ENCODE measurements at places on chromosomes 1 and 21.
A peak's percentile ranks its signal among the peaks of the same experiment; 100 is the strongest.

DNA sequence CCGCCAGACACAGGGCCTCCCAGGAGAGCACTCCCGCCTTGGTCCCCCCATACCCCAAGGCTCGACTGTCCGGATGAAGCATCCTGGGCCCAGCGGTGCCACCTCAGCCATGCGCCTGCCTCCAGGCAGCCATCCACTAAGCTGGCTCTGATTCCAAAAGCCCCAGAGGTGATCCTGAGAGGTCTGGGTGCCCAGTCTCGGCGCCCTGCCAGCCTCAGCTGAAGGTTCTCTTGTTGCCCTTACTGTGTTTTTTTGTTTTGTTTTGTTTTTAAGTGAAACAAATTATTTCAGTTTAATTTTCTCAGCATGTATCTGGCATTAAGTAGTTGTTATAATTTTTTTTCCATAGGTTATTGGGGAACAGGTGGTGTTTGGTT is 44.9 kb downstream of the NUAK2 start:
- no peak for DNase-seq

DNA sequence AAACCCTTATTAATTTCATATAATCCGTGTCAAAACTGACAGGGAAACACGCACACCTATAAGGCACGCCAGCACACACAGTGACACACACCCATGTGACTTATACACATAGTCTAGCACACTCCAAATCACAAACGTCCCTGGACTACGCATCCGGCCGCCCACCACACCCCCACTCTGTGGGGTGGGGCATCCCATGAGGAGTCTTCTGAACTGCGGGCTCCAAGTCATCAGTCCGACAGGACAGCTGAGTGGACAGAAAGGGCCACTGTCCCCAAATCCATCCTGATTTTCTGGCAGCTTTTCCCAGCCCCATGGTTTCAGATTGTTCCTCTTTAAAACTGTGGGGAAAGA is 829 bp downstream of the PEA15 start:
- peak; percentile 13 for DNase-seq

GRCh38 chr1:110465814-110466380 is 14.9 kb downstream of the PROK1 start:
- no peak for DNase-seq

DNA sequence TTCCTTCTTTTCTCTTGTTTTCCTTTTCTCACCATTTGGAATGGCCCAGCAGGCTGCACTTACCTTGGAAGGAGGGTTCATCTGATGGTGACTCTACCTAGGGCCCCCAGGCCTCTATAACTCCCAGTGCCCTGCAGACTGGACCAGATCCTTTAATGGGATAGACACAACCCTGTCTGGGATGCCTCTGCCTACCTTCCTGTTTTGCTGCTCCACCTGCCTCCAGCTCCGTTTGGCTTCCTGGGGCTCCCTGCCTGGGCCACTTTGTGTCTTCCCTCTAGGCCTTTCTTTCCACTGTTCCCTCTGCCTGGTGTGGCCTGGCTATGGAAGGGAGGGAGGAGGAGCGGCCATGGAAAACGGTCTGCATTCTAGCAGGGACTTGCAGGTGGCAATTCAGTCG is 7.5 kb downstream of the PCSK9 start:
- no peak for DNase-seq

DNA sequence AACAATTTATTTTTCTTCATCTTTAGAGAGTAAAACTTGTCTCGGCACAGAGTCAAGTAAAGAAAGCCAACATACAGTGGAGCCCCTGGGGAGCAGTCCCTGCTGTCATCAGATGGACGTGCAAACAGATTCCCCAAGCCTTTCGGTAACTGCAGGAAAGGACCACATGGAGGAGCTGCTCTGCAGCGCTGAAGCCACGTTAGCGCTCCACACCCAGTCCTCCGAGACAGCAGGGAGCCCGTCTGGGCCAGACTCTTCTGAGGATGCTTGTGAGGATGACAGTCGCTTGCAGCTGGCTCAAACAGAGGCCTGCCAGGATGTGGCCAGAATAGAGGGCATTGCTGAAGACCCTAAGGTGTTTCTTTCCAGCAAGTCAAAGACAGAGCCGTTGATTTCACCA is 77.1 kb upstream of the SCCPDH start:
- DNase-seq = no peak

DNA sequence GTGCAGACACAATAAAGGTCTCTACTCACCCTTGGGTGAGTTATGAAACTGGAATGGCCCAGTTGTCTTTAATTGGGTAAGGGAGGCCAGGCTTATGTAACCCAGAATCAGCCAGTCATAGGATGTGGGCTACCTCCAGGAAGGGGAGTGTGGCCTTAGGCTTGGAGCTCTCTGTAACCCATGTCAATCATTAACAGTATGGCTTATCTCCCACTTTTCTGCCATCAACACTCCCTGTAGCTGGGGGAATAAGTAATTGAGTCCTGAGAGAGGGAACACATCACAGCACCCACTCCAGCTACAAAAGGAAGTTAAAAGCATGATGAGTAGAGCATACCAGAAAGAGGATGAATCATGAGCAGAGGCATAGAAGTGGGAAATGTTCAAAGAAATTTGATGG is 327.0 kb upstream of the DUSP10 start:
- DNase-seq = no peak

- no peak for DNase-seq
Measured at GRCh38 chr1:113147073-113147625, 74.2 kb downstream of the LRIG2 start.

- DNase-seq = no peak
Measured at GRCh38 chr1:212190169-212190568, 95.0 kb upstream of the PPP2R5A start.

- no peak for DNase-seq
Measured at GRCh38 chr1:229293528-229294204, 22.8 kb downstream of the RAB4A start.

- no peak for DNase-seq
Measured at GRCh38 chr1:171863531-171863930, 22.2 kb downstream of the DNM3 start.

GRCh38 chr1:3922851-3923250 is 22.8 kb upstream of the C1orf174 start:
- DNase-seq = no peak

GRCh38 chr1:26160527-26161414 is 1.9 kb downstream of the FAM110D start:
- no peak for DNase-seq

GRCh38 chr21:45139473-45139872 is 65.1 kb downstream of the ADARB1 start:
- DNase-seq = no peak

- no peak for DNase-seq
Measured at GRCh38 chr1:5287178-5288150, 633.1 kb downstream of the AJAP1 start.

DNA sequence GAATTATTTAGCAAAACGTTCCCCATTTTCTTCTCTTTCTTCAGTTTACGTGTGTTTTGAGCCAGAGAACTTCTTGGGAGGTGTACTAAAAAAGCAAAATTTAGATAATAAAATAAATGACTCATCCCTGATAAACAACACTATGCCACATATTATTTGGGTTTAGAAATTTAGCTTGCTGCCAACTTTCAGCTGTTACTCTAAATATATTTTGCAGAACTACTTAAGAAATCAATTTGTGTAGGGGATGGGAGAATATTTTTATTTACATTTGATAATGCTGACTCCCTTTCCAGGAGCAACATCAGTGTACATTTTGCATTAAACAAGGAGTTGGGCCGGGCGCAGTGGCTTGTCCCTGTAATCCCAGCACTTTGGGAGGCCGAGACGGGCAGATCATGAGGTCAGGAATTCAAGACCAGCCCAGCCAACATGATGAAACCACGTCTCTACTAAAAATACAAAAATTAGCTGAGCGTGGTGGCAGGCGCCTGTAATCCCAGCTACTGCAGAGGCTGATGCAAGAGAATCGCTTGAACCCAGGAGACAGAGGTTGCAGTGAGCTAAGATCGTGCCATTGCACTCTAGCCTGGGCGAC is 151.4 kb upstream of the ZRANB2 start:
- no peak for DNase-seq

GRCh38 chr1:184101141-184101540 is 49.6 kb downstream of the TSEN15 start:
- no peak for DNase-seq

GRCh38 chr1:153546796-153547559 is 1.4 kb upstream of the S100A4 start:
- DNase-seq = no peak

GRCh38 chr1:205676597-205676996 is 3.7 kb downstream of the SLC45A3 start:
- DNase-seq = no peak

GRCh38 chr1:186848509-186849130 is 19.9 kb downstream of the PLA2G4A start:
- DNase-seq = no peak

DNA sequence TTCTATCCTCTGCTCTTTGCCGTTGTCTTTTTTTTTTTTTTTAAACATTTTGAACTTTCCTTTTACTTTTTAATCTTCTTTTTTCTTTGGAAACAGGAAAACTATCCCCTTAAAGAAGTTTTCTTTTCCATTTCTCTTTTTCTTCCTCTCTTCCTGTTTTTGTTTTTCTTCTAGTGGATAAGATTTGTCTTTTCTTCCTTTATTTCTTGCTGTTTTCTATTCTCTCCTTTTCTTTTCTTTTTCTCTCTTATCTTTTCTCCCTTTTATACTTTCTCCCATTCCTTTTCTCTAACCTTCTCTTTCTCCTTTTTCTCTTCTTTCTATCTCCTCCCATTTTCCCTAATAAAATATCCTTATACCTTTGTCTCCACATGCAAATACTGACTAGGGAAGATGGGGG is 46.2 kb downstream of the PEX14 start:
- no peak for DNase-seq

DNA sequence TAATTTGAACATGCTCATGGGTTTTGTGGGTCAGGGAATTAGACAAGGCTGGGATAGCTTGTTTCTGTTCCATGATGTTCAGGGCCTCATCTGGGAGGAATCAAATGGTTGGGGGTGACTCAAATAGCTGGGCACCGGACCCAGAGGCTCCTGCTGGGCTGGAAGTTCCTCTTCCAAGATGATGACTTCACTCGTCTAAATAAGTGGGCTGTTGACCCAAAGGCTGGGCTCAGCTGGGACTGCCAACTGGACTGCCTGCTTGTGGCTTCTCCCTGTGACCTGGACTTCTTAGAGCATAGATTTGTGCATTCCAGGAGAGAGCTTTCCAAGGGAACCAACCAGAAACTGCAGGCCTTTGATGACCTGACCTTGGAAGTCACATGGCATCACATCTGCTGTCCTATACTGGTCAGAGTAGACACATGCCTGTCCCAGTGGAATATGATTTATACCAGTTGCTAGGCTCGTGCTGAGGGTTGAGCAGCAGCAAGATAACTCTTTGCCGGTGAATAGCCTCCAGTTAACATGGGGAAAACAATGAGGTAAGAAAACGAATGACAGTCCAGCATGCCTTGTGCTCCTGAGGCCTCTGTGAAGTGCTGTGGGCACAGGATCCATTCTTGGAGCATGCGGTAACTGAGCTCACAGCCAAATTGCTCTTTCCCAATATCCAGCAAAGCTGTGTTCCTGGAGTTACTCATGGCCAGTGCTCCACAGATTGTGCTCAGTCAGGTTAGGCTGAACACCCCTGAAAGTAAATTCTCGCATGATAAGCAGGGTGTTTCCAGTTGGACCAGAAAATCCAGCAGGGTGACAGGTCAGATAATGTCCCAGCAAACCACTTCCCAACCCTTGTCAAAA is 272.9 kb upstream of the TMEM51 start:
- peak; percentile 58 for DNase-seq

- DNase-seq = peak; percentile 78
Measured at GRCh38 chr1:47333578-47333921, at the start of gene CMPK1. Gene CMPK1 (plus strand): TSS chr1:47333790. CDS start chr1:47333946, 156 bp downstream.

- DNase-seq = no peak
Measured at GRCh38 chr1:67759692-67760029, 73.6 kb downstream of the GNG12 start.

- no peak for DNase-seq
Measured at GRCh38 chr21:26877018-26877417, 31.8 kb upstream of the ADAMTS1 start.

- no peak for DNase-seq
Measured at GRCh38 chr1:99332561-99332960, 68.3 kb downstream of the PLPPR4 start.
